ENCODE measurements at places on chromosomes 7 and 10. TPM values are rescaled to one million over a fixed set of nuclear protein-coding genes. Genes with fewer than 3 reads are reported as not detected.

Gene SLC35G1
- total RNA-seq, result 21.9 TPM

Gene VSTM4
- total RNA-seq, result not detected

Gene SYT15
- 0.17 TPM for total RNA-seq

Gene CLCN1
- not detected for total RNA-seq

Gene EBF3
- total RNA-seq, result not detected

Gene COBL
- 23.8 TPM for total RNA-seq

Gene PRSS2
- not detected for total RNA-seq

Gene CRHR2
- total RNA-seq, result not detected

Gene ELMO1
- 7.3 TPM for total RNA-seq

DNA sequence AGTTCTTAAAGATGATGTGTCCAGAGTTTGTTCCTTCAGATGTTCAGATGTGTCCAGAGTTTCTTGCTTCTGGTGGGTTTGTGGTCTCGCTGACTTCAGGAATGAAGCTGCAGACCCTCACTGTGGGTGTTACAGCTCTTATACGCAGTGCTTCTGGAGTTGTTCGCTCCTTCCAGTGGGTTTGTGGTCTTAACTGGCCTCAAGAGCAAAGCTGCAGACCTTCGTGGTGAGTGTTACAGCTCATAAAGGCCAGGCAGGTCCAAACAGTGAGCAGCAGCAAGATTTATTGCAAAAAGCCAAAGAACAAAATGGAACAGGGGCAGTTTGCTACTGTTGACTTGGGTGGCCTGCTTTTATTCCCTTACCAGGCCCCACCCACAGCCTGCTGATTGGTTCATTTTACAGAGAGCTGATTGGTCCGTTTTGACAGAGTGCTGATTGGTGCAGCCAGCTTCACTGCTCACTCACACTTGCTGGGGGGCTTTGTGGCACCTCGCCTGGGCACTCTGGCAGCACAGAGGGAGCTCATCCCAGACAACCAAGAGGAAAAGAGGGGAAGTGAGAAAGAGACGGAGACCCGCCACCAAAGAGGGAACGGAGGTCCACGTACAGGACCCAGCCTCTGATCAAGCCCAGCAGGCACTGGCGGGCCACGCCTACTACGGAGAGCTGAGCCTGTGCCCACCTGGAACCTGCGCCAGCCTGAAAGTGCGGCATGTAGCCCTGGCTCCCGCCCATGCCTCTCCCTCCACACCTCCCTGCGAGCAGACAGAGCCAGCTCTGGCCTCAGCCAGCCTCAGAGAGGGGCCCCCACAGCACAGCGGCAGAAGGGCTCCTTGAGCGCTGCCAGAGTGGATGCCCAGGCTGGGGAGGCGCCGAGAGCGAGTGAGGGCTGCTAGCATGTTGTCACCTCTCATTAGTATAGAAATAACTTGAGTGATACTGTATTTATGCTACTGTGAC is 55.8 kb upstream of the SEMA3C start:
- no peak for DNase-seq

- DNase-seq, result no peak
These were observed 42.6 kb downstream of the OTUD1 start for GRCh38 chr10:23481363-23481961.

GRCh38 chr7:151794508-151795167 is 82.3 kb downstream of the PRKAG2 start:
- DNase-seq, result no peak

DNA sequence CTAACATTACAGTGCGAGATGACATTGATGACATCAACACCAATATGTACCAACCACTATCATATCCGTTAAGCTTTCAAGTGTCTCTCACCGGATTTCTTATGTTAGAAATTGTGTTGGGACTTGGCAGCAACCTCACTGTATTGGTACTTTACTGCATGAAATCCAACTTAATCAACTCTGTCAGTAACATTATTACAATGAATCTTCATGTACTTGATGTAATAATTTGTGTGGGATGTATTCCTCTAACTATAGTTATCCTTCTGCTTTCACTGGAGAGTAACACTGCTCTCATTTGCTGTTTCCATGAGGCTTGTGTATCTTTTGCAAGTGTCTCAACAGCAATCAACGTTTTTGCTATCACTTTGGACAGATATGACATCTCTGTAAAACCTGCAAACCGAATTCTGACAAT is 4.3 kb downstream of the GPR22 start:
- peak; percentile 78 for DNase-seq

DNA sequence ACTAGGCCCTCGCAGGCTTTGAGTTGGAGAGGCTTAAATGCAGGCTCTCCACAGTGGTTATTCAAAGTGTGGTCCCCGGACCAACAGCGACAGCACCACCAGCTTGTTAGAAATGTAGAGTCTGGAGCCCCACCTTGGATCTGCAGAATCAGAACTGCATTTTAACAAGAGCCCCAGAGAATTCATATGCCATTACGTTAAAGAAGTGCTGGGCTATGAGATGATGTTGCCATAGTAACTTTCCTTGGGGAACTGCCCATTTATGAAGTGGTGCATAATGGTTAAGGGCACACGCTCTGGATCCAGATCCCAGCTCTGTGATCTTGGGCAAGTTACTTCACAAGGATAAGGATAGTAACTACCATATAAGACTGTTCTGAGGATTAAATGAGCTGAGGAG is 48.9 kb downstream of the ZCCHC24 start:
- DNase-seq, result no peak

DNA sequence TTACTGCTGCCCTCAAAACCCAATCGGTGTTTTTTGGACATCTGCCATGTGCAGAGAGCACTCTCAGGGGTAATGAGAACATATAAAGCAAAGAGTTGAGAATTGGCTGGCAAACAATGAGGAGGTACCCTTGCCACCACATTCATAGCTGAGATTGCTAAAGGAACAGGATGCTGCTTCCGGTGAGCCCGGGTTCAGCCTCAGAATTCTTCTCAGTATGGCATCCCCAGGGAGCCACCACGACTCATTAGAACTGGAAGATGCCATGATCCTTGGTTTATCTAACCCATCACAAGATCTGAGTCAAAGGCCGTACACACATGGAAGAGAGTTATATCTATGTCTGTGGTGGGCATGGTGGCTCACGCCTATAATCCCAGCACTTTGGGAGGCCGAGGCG is 174.4 kb downstream of the ARID5B start:
- DNase-seq, result no peak

DNA sequence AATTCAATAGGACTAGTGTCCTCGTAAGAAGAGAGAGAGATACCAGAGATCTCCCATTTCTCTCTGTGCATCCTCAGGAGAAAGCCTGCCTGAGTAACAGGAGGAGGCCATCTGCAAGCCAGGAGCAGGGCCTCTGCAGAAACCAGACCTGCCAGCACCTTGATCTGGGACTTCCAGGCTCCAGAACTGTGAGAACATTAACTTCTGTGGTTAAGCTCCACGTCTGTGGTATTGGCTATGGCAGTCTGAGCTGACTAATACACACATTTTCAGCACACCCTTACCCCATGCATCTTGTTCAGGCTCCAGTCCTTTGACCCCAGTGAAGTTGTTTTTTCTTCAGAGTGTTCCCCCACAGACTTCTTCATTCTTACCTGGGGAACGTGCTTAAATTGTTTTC is 3.1 kb upstream of the CRTAC1 start:
- DNase-seq, result no peak

DNA sequence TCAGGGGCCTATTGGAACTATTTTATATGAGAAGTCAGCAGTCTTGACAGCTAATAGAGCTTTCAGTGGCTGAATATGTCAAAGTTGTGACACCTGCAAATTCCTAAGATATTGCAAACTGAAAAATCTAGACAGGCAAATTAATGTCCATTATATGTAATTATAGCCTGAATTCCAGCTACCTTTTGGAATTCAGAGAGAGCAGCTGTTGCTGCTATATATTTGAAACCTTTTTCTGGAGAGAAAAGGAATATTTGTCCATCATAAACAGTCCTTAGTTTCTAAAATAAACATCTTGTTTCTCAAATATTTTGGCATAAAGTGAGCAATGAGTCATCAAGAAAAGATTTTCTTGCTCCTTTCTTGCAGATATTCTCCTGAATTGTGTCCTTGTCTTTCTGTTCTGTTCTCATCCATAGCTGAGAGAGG is 408.9 kb upstream of the SEMA3D start:
- DNase-seq, result no peak

DNA sequence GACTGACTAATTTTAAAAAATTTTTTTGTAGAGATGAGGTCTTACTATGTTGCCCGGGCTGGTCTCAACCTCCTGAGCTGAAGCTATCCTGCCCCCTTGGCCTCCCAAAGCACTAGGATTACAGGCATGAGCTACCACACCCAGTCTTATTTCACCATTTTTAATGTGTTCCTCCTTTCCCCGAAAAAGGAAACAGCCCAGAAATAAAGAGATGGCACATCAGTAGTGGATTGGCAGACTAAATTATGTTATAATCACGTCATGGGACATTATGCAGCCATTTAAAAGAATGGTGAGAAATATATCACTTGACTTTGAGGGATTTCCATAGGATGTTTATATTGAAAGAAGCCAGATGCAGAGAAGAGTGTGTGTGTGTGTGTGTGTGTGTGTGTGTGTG is 40.5 kb downstream of the CAPZA2 start:
- no peak for DNase-seq

- DNase-seq, result no peak
These were observed 287.6 kb downstream of the LRMDA start for GRCh38 chr10:75718991-75719390.

- DNase-seq, result no peak
These were observed 49.8 kb upstream of the PDSS1 start for GRCh38 chr10:26647602-26648244.

GRCh38 chr10:77090381-77091356 is 546.9 kb downstream of the KCNMA1 start:
- no peak for DNase-seq

DNA sequence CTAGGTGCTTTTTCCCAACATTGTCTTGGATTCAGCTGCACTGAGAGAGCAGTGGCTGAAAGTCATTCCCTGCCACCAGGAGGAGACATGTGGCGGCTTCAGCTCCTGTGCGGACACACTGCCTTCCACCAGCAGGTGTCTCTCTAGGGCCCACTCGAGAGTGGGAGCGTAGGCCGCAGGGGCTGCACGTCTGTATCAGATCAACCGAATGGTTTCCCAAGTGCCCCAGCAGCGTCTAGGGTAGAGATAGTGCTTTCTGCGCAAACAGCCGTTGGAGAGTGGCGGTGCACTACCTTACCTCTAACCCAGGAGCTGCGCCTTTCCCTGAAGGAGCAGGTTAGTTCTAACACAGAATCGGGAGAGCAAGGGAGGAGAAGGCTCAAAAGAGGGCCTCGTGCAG is 31.7 kb downstream of the PAPOLB start:
- peak; percentile 42 for DNase-seq

- no peak for DNase-seq
These were observed 117.6 kb downstream of the SNX13 start for GRCh38 chr7:17822547-17823173.
